ENCODE measurements at places on chromosomes 4 and X. TPM values are rescaled to one million over a fixed set of nuclear protein-coding genes. Genes with fewer than 3 reads are reported as not detected.

The STPG2 gene
- not detected for total RNA-seq

The MYOZ2 gene
- 137 TPM for total RNA-seq

DNA sequence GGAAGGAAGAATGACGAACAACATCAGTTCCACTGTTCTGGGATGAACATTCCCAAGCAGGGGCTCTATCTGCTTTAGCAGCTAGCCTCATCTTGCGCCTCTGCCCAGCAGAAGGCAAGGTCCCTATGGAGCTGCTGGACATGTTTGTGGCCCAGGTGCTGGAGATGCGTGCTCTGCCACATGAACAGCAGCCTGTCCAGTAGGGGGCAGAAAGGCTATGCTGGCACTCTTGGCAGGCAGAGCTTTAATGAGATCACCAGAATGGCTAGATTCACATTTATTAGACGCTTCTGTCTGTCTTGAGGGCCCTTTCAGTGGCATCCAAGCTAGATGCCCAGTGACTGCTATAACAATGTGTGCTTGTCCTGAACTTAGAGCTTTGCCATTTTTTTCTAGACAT, 1826.0 kb downstream of the STIM2 start:
- no peak for DNase-seq

GRCh38 chr4:112860830-112861690, 188.4 kb upstream of the ANK2 start:
- no peak for DNase-seq

The USP17L26 gene
- total RNA-seq = not detected

The SSX4 gene
- not detected for total RNA-seq

DNA sequence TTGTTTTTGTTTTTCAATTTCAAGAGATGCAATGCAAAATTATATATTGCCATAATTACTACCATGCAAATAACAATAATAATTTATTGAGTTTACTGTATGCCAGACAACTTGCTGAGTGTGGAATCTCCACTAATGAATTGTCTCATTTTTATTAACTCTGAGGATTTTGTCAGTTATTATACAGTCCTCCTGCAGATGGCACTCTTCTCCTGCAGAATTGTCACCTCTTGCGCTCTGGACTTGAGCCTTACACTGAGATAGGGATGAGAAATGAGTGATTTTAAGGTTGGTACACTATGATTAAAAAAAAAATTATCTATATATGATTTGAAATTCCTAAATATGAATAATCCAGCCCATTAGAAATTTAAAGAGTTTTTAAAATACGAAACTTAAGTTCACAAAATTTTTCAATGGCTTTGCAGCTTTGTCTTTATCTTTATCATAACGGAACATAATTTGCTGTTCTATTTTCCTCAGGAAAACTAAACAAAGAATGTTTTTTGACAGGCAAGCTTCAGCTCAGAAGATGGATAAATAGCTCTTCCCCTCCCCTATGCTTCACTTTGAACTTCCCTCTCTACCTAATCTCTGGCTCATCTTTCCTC, 12.7 kb upstream of the PAQR3 start:
- DNase-seq = no peak

The HTRA3 gene
- 26.4 TPM for total RNA-seq

DNA sequence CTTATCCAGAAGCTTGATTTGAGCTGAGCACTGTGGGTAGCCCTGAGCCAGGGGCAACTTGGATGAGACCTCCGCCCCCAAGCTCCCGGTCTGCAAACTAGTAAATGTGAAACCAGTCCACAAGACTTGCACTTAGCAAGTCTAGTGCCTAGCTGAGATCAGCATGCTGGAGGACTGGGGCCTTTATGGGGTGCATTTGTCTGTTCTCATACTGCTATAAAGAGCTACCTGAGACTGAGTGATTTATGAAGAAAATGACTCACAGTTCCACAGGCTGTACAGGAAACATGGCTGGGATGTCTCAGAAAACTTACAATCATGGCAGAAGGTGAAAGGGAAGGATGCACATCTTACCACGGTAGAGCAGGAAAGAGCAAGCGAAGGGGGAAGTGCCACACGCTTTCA, 42.1 kb upstream of the HOPX start:
- DNase-seq = no peak

DNA sequence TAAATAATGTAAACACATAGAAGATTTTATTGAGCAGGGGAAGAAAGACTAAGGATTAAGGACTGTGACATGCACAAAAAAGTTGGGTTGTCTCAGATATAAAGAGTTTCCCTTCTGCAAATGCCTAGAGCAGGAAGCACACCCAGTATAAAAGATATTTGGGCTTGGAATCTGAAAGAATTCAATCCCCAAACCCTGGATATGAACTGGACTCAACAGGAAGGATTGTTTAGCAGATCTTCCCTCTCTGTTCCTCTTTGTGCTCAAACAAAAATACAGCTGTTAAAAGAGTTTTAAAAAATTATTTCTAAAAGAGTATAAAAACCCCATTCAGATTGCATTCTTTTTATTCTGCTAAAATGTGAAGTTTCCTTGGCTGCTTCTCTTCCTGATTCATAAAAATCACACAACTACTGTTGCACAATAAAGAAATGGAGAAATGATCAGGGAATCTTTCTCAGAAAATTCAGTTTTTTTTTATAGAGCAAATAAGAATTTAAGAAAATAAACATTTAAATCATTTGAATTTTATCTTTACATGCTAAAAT, 71.4 kb downstream of the PDLIM5 start:
- DNase-seq = no peak

GRCh38 chrX:2629316-2630007, 61.6 kb upstream of the CD99 start:
- no peak for DNase-seq

The KDM6A gene
- total RNA-seq = 18.0 TPM

DNA sequence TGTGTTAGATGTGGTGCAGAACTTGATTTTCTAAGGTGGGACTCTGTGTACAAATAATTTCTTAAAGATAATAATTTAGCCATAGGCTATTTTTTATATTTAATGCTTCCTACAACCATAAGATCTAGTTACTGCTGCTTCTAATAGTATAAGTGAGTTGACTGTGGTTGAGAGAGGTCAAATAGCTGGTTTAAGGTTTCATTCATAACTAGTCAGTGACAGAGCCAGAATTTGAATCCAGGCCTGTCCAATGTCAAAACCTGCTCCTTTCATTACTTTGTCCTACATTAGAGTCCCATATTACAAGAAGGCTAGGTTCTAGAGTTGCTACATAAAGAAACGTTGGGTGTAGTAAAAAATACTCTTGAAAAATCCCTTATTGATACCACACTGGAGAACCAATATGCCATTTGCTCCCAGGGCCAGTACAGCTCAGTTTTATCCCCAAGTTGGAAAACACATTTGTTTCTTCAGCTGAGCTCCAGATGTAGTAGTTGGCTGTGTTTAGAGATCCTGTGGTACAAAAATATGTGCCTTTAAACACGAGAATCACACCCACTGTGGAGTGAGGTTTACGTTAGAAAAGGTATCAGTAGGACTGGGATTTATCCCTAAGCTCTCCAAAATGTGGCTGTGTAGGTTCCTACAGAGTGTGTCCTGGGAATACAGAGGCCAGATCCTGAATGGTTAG, 84.3 kb downstream of the REPS2 start:
- DNase-seq = no peak

- DNase-seq = no peak
Measured at GRCh38 chr4:123893011-123893981, 496.7 kb downstream of the SPRY1 start.

DNA sequence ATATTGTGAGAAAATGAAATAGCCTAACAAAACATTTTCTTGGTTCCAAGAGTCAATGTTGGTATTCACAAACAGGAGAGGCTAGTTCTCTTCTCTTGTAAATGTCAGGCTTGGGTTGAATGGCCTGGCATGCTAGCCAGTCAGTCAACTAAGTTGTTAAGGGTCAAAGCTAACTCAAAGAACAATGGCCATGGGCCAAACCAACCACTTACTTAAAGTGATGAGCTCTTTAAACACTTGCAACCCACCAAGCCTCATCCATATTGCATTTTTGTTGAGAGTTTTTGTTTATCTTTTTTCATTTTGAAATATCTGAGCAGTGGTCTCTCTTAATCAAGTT, 394.5 kb downstream of the RAB28 start:
- no peak for DNase-seq

The CLNK gene
- total RNA-seq = 0.09 TPM

The ADH1B gene
- 98.5 TPM for total RNA-seq

GRCh38 chr4:78291277-78291676, 234.2 kb downstream of the FRAS1 start:
- no peak for DNase-seq

The IRS4 gene
- not detected for total RNA-seq

The FATE1 gene
- total RNA-seq = not detected

GRCh38 chrX:10576777-10577447, 43.5 kb downstream of the MID1 start:
- no peak for DNase-seq

DNA sequence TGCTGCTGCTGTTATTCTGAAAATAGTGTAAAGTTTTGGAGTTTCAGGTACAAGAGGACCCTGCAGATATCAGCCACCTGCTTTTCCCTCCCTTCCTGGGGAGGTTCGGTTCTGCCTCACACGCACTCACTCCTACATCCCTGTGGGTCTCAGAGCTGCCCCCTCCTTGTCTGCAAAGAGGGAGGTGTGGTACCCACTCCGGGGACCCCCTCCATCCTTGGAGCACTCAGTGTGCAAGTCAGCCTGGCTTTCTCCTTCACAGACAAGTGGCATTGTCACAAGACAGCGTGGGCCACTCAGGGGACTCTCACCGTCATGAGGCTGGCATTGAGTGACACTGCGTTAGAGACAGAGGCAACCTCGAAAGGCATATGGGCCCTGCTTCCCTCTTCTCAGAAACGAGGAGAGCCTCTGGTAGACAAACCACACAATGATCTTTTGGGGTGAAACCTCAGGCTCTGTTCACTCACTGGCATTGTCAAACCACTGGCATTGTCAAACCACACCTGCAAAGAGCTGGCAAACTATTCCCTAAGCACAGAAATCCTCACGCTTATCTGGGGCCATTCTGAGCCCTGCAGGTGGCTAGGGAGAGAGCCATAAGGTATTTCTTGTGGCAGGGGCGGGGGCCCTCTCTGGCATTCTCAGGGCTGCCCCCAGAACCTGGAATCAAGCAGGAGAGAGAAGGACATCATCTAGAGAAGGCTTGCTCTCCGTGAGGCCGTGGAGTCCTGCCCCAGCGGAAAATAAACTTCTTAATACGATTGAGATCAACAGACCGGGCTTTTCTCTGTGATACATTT, 285.0 kb downstream of the SHOX start:
- DNase-seq = no peak

- DNase-seq = no peak
Measured at GRCh38 chrX:71912156-71912555, 1.5 kb downstream of the NHSL2 start.

The PABPC1L2A gene
- total RNA-seq = not detected

The DMD gene
- total RNA-seq = 95.5 TPM

The RAB41 gene
- total RNA-seq = not detected

- DNase-seq = no peak
Measured at GRCh38 chr4:41693629-41694028, 54.9 kb downstream of the PHOX2B start.

The CHRDL1 gene
- 5.6 TPM for total RNA-seq

Data from psoas muscle (tissue), 8 donors.